ENCODE measurements at places on chromosomes 7 and 10.
A peak's percentile ranks its signal among the peaks of the same experiment; 100 is the strongest.

DNA sequence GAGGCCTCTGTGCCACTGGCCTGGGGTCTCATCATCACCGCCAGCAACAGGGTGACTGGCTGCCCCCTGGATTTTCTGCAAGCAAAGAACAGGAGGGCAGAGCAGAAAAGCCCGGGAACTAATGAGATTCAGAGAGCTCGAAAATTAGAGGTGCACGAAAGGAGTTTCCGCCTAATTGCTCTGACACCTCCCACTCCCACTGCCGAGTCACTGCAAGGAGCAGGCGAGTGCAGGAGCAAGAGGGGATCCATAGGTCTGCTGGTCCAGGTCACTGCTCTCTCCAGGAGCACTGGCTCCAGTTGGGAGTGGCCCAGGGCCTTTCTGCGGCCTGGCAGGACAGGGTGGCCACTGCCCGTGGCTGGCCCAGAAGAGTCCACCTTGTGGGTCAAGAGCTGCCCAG lies 276.2 kb downstream of the KCNMA1 start:
- DNase-seq = no peak

DNA sequence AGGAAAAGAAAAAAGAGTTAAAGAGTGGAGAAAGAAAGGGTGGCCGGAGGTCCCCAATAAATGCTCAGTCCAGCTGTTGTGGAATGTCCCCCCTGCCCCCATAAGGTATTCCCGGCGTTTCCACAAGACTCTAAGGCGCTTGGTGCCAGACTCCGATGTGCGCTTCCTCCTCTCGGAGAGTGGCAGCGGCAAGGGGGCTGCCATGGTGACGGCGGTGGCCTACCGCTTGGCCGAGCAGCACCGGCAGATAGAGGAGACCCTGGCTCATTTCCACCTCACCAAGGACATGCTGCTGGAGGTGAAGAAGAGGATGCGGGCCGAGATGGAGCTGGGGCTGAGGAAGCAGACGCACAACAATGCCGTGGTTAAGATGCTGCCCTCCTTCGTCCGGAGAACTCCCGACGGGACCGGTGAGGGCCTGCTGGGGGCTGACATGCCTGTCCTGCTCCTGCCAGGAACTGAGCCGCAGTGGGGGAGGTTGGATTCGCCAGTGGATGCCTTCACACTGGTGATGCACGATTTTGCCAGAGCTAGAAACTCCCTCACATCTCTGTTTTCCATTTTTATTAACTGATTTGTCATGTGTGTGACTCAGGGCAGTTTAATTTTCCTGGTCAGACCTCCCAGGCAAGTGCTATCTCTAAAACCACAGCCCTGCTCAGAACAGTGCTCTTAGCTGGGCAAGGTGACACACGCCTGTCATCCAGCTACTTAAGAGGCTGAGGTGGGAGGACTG lies 34.2 kb downstream of the TACR2 start:
- no peak for DNase-seq

DNA sequence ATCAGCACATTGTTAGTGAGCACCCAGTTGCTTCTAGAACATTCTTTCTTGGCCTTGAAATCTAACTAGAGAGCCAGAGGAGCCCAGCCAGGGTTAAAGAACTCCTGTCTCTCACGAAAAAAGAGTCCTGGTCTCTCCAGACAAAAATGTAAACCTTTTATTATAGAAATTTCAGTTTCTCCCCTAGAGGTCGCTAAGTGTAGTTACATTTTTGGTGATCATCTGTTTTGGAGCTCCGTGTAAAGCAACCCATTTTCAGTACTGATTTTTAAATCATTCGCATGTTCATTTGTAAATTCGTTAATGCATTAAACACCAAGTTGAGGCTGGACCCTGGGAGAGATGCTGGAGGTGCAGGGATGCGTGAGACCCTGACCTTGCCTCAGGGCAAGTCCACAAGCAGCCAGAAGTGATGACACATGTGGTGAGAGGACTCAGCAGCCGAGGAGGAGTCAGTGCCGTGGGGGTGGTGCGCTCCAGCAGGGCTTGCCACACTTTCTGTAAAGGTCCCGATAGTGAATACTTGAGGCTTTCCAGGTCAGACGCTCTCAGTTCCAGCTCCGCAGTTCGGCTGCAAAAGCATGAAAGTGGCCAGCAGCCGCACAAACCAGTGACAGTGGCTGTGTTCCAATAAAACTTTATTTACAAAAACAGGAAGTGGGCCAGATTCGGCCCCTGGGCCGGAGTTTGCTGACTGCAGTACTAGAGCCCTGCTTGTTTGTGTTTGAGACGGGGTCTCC lies 578.6 kb upstream of the FOXK1 start:
- DNase-seq = no peak

- peak; percentile 93 for DNase-seq
Measured at GRCh38 chr10:74589226-74589673, 237.2 kb upstream of the KAT6B start.

DNA sequence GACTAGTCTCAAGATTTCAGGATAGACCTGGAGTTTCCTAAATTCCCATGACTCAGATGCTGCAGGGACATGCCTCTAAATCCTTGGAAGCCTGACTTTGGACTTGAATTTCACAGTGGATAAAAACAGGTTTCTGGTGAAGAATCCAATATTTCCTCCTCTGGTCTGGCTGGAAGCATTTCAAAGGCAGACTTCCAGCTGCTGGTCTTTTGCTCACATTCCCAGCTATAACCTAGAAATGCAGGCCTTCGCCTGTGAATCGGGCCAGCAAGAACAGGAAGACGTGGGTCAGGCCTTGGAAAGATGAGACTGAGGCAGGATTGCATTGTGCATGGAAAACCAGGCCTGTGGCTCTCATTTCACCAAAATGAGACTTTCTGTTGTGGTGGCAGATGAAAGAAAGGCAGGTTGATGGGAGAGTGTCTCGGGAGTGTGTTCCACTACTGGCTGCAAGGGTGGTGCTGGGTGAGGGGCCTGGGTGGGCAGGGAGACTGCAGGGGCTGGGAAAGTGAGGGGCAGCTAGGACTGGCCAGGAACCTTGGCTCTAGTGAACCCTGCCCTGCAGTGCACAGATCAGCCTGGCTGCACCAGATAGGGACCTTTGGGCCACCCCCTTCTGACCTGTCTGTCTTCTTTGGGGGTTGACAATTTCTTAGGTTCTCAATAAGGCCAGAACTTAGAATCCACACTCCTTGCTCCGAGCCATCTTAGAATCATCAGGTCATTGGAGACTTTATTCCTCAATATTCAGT lies 488.8 kb upstream of the MKI67 start:
- no peak for DNase-seq

DNA sequence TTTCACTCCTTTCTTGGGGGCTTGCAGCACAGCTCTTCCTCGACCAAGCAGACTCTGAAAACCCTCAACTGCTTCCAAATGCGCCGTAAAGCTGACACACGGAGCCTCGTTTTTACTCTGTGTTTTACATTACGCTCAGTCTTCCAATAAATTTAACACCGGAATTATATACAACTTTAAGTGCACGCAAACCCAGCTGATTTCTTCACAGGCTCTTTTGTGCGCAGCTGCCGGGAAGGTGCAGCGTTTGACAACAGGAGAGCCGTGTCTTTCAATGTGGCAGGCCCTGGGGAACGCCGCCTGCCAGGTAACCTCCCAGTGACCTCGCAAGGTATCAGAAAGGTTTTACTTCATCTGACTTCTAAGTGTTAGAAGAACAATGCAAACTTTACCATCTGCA lies 35.0 kb downstream of the GFRA1 start:
- no peak for DNase-seq

GRCh38 chr7:148503900-148504487 lies 86.6 kb upstream of the C7orf33 start:
- peak; percentile 58 for DNase-seq

- no peak for DNase-seq
Measured at GRCh38 chr7:49789736-49790135, 16.3 kb downstream of the VWC2 start.

GRCh38 chr7:88500131-88500530 lies 193.4 kb upstream of the STEAP4 start:
- no peak for DNase-seq

DNA sequence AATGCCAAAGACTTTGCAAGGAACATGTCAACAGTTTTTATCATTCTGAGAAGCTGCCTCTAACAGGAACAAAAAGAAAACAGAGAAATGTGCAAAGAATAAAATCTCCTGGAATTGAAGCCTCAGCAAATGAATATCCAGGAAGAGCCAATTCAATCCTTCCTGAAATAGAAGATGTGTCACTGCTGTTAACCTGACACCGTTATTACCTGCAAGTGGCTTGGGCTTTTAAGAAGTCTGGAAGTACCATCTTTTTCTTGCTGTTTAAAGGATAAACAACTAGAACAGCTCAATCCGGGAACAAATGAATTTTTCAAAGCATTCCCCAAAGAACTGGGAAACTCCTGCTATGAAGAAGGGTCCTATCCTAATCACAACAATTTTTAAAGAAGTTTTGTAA lies 434.8 kb downstream of the KCNMA1 start:
- DNase-seq = no peak

DNA sequence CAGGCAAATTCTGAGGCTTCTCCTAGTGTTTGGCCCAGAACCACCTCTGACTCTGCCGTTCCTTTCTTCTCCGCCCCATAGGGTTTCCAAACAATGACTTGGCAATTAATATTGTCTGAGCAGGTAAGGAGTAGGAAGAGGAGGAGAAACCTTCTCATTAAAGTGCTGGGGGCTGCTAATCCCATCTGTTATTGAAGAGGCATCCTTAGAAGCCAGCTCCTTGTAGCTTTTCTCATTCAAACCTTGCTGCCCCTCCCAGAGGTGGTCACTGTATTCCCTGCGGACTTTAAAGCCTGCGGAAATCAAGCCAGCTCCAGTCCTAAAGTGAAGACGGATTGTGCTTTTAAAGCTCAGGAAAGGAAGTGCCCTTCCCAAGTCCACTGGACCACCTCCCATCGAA lies 1.4 kb upstream of the NKX1-2 start:
- no peak for DNase-seq

- DNase-seq = no peak
Measured at GRCh38 chr7:85566095-85566794, 379.4 kb upstream of the SEMA3D start.

- DNase-seq = no peak
Measured at GRCh38 chr7:132785870-132786269, 209.6 kb upstream of the PLXNA4 start.

- no peak for DNase-seq
Measured at GRCh38 chr7:148056406-148056805, 534.2 kb upstream of the C7orf33 start.

GRCh38 chr10:117400329-117400728 lies 25.1 kb upstream of the PDZD8 start:
- DNase-seq = no peak

DNA sequence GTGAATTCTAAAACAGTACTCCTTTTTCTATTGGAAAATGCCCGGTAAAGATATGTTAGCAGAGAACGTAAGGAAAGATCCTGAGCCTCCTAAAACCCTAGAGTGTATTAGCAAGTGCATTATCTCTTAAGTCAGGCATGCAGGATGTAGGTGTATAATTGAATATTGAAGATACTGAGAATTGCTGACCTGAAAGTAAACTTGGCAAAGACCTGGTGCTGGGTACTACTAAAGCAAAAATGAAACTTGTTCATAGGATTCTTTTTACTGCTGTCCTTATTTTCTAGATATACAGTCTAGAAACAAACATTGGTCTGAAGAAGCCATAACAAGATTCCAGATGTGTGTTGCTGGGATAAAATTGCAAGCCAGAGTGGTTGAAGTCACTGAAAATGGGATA lies 18.8 kb upstream of the VWA2 start:
- DNase-seq = no peak

DNA sequence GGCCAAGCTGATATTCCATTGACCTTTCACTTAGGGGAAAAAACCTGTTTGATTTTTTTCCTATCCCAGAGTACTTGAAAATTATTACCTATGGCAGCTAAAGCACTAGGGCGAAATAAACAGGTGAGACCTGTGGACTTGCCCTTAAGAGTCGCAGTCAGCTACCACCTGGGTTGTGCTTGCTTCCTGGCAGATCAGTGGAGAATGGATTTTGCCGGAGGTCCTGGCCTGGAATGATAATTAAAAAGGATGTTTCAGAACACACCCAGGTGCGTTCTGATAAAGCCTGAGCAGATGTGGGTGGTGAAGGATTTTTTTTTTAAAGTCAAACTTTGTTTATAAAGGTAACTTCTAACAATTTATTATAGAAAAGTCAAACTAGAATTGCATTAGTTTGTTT lies 59.1 kb downstream of the AUTS2 start:
- no peak for DNase-seq

- DNase-seq = no peak
Measured at GRCh38 chr7:24967696-24968095, 12.3 kb downstream of the OSBPL3 start.

DNA sequence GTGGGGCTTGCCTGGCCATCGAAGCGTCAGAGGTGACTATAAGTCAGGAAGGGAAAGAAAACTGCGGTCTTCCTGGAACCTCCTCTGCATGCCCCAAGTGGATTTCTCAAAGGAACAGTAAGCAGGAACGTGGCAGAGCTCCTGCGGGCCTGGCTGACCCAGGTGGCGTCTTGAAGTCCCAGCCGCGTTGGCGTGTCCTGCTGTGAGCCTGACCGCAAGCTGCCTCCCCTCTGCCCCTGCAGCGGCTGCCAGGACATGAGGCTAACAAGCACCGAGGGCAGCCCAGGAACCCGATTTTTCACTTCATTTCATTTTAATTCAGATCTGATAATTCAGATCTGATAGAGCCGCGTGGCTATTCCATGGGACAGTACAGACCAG lies 55.4 kb downstream of the NKX6-2 start:
- no peak for DNase-seq

GRCh38 chr7:17456541-17456940 lies 158.1 kb downstream of the AHR start:
- no peak for DNase-seq

DNA sequence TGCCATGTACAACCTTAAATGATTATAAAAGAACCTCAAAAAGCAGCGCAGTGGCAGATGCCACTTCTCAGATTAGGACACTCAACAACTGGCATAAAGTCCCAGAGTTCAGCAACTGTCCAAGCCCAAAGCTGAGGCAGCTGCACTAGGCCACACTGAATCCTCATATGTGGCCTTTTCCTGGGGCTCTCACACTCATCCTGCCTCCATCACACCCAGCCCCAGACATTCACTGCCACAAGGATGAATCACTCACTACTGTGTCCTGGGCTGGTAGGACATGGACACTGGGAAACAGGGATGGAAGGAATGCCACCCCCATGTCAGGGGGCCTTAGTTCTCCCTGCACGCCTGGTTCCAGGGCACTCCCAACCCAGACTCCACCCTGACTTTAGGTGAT lies 547.7 kb downstream of the TNS3 start:
- DNase-seq = no peak

DNA sequence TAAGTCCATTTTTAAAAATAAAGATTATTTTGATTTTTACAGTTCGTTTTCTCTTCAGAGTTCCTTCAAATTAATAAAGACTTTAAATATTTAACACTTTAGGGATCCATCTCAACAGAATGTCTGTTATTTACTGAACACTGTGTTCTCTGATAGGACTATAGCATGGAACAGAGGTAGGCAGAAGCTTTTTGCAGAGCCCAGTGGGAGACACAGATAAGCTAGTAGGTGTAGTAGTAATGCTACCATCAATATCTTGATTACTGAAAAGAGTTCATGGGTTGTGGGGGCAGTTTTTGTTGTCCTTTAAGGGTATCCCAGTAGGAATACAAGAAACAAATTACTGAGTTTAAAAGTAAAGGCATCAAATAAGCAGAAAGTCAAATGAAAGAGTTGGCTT lies 140.5 kb downstream of the HBP1 start:
- no peak for DNase-seq

Data from CD4-positive, alpha-beta T cell treated with Interleukin-21 for 1 hour (primary cell).